Stimulated activated CD8-positive, alpha-beta memory T cell treated with anti-CD3 and anti-CD28 coated beads, Interleukin-15, amount 100 ng/mL, for 48 hours (primary cell): ENCODE measurements at places on chromosomes 7 and 10.

- no peak for DNase-seq
These were observed 46.1 kb upstream of the CACUL1 start for GRCh38 chr10:118800920-118801319.

- no peak for DNase-seq
These were observed 81.4 kb downstream of the ABI1 start for GRCh38 chr10:26779176-26779860.

- no peak for DNase-seq
These were observed 2.0 kb downstream of the GGCT start for GRCh38 chr7:30502470-30503251.

DNA sequence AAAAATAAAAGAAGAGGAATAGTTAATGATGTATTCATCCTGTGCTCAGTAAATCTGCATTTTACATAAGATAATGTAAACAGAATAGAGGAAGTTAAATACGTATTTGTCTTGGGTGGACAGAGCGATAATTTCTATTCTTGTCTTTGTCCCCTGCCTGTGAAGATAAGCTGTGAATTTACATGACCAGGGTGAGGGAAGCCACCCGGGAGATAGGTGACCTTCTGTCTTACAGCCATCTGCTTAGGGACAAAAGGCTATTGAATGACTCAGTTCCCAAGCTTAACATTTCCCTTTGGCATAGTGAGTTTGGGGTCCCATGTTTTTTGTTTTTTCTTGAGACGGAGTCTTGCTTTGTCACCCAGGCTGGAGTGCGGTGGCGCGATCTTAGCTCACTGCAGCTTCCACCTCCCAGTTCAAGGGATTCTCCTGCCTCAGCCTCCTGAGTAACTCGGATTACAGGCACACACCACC lies 88.7 kb upstream of the KCTD7 start:
- no peak for DNase-seq

DNA sequence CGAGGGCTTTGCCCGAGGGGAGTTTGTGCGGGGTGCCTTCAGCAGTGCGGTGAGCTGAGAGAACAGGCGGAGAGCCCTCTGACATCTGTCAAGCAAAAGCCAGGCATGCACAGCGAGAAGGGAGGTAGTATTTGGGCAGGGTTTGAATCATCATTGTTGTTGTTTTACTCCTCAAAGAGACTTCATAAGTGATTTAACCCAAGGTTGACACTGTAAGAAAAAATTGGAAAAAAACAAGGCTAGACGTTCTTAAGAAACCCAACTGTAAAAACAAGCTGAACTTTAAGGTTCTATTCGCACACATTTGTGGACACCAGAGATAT lies 1.3 kb downstream of the ADAM22 start:
- no peak for DNase-seq

GRCh38 chr10:35505241-35505873 lies 99.8 kb upstream of the GJD4 start:
- no peak for DNase-seq

- no peak for DNase-seq
These were observed 498.9 kb upstream of the MGMT start for GRCh38 chr10:128967980-128968756.

GRCh38 chr7:78563191-78563590 lies 764.6 kb downstream of the PHTF2 start:
- no peak for DNase-seq

DNA sequence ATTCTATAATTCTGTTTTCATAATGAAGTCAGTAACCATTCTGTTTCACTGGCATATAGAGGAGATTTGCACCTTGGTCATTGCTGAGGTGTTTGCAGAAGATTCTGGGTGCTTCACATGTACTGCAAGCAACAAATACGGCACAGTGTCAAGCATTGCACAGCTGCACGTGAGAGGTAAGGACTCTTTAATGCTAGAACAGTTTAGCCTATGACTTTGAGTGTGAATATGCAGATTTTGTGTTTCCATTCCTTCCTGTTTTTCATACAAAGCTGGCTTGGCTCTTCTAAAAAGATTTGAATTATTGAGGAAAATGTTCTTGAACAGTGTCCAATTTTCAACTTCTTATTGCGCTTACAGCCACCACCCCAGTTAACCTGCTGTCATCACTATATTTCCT lies 56.4 kb downstream of the MYPN start:
- no peak for DNase-seq

GRCh38 chr10:112826018-112826697 lies 123.9 kb upstream of the TCF7L2 start:
- DNase-seq: no peak

DNA sequence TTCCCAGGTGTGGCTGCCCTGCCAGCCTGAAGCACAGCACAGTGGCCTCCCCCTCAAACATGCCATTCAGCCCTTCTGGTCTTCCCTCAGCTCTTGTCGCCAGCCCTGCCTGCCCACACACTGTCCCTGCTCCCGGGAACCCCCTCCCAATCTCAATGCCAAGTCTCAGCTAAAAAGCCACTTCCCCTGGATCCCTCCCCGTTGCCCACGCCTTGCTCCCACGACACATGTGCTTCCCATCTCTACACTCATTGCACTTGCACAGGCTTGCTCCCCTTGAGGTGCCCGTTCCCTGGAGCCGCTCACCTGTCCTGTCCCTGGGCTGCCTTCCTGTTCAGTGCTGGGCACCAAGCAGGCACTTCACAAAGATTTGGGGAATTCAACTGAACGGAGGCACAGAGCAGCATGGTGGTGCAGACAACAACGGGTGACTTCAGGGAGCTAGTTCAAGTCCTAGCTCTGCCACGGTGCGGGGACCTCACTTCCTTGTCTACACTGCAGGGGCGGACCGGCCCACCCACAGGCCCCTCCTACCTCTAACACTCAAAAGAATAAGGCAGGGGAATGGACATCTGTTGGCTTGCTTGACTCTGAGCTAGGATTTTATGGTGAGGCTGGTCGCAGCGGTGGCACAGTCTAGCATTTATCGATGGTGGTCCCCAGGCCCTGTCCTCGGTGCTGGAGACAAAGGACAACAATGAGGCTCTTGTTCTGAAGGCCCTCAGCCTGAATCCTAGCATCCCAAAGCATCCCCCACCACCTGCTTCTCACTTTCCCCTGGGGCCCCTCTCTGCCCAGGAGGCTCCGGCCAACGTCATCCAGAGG lies 18.4 kb downstream of the RGS10 start:
- DNase-seq: no peak

- DNase-seq: no peak
These were observed 2.2 kb downstream of the FZD8 start for GRCh38 chr10:35639728-35640401.

DNA sequence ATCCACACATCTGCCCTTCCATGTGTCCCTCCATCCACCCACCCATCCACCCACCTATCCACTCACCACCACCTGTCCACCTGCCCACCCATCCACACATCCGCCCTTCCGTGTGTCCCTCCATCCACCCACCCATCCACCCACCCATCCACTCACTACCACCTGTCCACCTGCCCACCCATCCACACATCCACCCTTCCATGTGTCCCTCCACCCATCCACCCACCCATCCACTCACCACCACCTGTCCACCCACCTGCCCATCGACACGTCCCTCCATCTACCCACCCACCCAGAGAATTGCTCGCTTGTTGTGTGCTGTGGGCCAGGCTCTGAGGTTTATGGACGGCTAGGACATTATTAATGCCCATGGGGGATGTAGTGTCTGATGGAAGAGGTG lies 500.2 kb downstream of the DNAJB6 start:
- no peak for DNase-seq

DNA sequence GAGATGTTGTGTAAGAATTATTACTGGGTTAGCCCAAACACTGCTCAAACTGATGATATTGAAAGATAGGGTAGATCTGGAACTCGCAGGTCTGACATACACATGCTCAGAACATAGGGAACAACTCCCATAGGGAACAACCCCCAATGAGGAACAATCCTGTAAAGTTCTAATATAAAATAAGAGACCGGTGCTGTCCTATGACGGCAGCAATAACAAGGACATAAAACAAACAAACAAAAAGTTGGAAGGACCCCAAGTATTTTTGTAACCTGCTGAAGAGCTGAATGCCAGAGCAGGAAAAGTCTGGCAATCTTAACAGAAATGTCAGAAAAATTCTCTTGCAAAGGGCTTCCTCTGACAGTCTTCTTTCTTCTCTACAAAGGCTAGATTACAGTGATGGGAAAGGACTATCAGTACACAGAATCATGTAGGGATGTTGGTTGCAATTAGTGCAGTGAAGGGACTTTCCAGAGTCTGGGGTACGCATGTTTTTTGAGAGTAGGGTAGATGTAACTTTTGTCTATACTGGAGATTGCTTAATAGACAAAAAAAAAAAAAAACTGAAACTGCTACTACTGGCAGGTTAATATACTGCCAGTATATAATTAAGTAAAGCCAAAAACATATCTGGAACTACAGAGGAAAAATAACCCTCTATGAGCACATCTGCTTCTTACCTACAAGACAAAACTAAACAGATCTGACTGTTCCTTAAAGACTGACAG lies 35.5 kb downstream of the IDE start:
- no peak for DNase-seq

- no peak for DNase-seq
These were observed 18.8 kb downstream of the MYO3A start for GRCh38 chr10:25952857-25953256.

DNA sequence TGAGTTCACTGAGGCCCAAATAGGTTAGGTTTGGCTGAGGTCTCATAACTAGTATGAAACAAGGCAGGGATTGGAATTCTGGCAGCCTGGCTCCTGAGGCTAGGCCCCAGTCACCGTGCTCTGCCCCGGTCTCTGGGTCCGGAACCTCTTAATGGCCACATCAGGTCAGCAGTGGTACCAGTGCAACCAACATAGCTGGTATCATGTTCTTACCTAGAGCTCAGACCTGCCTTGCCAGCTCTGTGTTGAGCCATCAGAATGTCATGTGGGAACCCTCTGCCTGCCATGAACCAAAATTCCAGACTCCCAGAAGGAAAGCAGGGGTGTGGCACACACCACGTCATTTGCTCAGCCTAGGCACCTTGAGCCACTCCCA lies 56.5 kb downstream of the ZNF467 start:
- no peak for DNase-seq

GRCh38 chr10:119700321-119700954 lies 25.4 kb upstream of the INPP5F start:
- no peak for DNase-seq

DNA sequence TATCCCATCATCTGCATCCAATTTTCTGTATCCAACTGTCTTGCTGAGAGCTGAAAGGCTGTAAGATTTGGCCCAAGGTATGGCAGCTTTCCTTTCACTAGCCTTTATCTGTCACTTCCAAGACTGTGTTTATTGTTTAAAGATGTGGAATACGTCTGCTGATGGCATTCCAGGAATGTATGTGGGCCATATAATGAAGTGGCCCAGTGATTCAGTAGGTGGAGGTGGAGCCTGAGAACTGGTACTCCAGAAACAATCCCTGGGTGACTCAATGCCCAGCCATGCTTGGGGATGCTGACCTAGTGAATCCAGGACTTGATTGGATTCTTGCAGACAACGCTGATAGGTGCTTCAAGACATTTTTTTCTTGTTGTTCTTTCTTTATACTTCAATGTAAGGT lies 13.5 kb downstream of the NEUROD6 start:
- no peak for DNase-seq

GRCh38 chr7:106841896-106842390 lies 23.1 kb upstream of the PIK3CG start:
- DNase-seq: no peak

DNA sequence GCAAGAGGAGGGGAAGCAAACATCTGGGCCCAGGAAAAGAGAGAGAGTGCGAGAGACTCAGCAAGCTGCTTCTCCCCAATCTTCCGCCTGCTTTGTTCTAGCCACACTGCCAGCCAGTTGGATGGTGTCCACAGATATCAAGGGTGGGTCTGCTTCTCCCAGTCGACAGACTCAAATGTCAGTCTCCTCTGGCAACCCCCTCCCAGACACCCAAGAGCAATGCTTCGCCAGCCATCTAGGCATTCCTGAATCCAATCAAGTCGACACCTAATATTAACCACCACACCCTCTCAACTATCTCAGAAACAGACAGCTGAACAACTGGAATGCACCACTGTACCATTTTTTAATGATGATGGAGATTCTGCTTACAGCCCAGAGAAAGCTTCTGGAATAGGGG lies 57.1 kb downstream of the FAM107B start:
- no peak for DNase-seq

DNA sequence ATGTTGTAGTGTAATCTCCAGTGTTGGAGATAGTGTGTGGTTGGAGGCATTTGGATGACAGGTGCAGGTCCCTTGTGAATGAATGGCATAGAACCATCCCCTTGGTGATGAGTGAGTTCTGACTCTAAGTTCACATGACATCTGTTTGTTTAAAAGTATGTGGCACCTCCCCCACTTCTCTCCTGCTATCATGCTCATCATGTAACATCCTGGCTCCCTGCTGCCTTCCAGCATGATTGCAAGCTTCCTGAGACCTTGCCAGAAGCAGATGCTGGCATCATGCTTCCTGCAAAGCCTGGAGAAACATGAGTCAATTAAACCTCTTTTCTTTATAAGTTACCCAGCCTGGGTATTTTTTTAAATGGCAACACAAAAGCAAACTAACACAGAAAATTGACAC lies 499.0 kb upstream of the SEMA3D start:
- no peak for DNase-seq

DNA sequence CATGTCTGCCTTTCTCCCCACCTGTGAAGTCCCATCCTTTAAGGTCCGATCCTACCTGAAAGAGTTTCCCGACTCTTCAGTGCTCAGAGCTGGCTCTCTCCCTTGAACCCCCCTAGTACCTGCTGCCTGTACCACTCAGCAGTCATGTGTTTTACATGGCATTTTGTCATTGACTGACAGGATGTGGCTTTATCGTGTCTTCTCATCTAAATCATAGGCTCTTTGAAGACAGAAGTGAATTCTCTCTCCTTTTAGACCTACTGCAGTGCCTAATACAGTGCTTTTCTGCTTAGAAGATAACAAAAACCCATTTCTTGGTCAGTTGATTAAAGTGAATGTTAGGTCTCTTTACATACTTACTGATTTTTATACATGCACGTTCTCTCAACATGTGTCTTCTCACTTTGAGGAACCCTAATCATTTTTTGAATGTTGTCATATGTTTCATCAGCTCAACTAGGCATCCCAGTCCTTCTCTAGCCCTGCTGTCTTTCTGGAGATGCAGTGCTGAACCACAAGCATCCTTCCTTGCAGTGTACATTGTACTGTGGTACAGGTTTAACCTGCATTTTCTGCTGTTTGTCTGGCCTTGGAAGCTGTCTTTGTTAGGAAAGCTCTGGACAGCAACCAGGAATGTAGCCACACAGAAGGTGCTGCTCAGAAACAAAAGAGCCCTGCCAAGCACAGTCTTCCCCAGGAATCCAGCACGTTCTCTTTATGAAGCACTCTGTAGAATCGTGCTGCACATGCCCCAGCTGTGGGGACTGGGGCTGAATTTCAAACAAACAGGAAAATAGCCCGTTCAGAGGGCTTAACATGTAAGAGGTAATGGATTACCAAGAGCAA lies 28.1 kb upstream of the LRRC4 start:
- DNase-seq: no peak

GRCh38 chr10:103798511-103798910 lies 56.9 kb downstream of the SH3PXD2A start:
- no peak for DNase-seq

DNA sequence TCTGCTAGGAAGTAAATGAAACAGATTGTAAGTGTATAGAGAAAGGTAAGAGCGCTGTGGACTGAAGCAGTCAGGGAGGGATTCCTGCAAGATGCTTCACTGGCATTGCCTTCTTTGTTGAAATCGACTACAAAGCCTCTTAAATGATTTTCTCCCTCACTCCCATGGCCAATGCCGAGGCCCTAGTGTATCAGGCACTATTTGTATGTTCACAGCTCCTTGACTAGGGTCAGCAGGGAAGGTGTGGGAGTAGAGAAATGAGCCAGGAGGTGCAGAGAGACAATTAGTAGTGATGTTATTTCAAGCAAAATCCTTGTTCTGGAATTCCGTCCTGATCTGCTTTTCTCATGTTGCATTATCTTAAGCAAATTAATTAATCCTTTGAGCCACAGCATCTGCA lies 22.9 kb upstream of the DUSP5 start:
- no peak for DNase-seq
